ENCODE measurements at places on chromosomes 12 and 14. TPM values are rescaled to one million over a fixed set of nuclear protein-coding genes. Genes with fewer than 3 reads are reported as not detected.

- no peaks in the 10 kb centered on the region for H3K27me3 ChIP-seq
- H3K36me3 ChIP-seq = peaks cover 1% of the 10 kb centered on the region
- H3K27ac ChIP-seq = no peak overlapping the region
- H3K4me3 ChIP-seq = no peak overlapping the region
- no peaks in the 10 kb centered on the region for H3K4me1 ChIP-seq
- no peak for DNase-seq
Observed at GRCh38 chr12:90126125-90126524, 417.5 kb upstream of the ATP2B1 start.

GRCh38 chr12:57299514-57300016 lies 48.6 kb upstream of the STAC3 start:
- H3K27me3 ChIP-seq = no peaks in the 10 kb centered on the region
- DNase-seq = no peak
- no peak overlapping the region for H3K4me3 ChIP-seq
- H3K4me1 ChIP-seq = no peaks in the 10 kb centered on the region
- H3K27ac ChIP-seq = no peak overlapping the region

Gene FAM186B
- total RNA-seq = not detected

GRCh38 chr12:10025236-10025635 lies 5.2 kb upstream of the CLEC9A start:
- no peak for DNase-seq
- peaks cover 18% of the 10 kb centered on the region for H3K27me3 ChIP-seq
- H3K4me1 ChIP-seq = no peaks in the 10 kb centered on the region
- no peak overlapping the region for H3K27ac ChIP-seq
- H3K36me3 ChIP-seq = no peaks in the 10 kb centered on the region

DNA sequence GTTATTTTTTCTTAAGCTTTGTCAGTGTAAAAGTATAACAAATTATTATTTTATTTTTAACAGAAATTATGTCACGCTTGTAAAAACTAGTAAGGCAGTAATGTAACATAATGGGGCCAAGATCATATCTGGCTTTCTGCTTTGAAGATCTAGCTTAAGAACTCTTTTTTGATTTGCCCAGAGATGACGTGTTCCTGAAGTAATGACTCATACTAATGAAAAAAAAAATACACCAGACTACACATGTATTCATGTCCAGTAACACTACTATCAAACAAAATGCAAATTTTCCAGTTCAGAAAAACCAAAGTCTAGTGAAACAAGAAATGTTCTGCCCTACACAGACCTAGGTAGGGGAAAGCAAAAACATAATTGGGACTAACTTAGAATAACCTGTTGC lies 432.2 kb upstream of the ATXN7L3B start:
- H3K27ac ChIP-seq = no peak overlapping the region
- H3K27me3 ChIP-seq = no peaks in the 10 kb centered on the region
- H3K36me3 ChIP-seq = no peaks in the 10 kb centered on the region
- no peak overlapping the region for H3K4me3 ChIP-seq
- no peak for DNase-seq

Gene SELPLG
- total RNA-seq = 148 TPM

- no peak overlapping the region for H3K4me3 ChIP-seq
- no peaks in the 10 kb centered on the region for H3K36me3 ChIP-seq
- no peak overlapping the region for H3K27ac ChIP-seq
- H3K27me3 ChIP-seq = peaks cover 14% of the 10 kb centered on the region
Observed at GRCh38 chr12:110913119-110914056, 7.0 kb downstream of the MYL2 start.

Gene DDX23
- 157 TPM for total RNA-seq

DNA sequence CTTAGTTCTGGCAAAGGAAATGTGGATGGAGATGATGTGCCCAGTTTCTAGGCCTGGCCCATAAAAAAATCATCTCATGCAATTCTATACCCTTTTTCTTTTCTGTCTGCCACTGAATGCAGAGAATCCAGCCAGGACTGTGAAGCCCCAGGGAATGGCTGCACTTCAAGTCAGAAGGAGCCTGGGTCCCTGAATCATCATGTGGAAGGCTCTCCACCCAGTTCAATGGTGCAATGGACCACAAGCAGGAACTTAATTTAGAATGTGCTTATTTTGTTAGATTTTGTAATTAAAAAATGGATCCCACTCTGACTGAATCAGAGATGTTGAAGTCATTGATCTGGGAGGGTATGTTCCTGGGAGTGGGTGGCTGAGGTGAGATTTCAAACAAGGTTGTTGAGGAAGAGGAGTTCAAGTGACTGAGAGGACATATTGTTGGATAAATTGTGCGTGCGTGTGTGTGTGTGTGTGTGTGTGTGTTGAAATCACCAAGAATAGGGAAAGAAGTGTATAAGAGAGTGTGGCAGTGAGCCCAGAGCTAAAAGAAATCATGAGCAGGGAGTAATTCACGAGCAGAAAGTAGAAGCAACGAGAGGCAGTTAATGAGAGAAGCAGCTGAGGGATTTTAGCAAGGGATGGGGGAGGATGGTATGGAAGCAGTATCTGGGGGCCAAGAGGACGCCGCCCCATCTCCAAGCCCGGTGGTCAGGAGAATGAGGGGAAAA lies 125.4 kb downstream of the TMX1 start:
- H3K4me1 ChIP-seq = no peaks in the 10 kb centered on the region
- no peaks in the 10 kb centered on the region for H3K36me3 ChIP-seq
- no peak overlapping the region for H3K27ac ChIP-seq
- DNase-seq = no peak
- H3K4me3 ChIP-seq = no peak overlapping the region

GRCh38 chr14:23550812-23551265 lies 726 bp downstream of the ZFHX2 start:
- H3K36me3 ChIP-seq = no peaks in the 10 kb centered on the region
- no peaks in the 10 kb centered on the region for H3K27me3 ChIP-seq
- H3K4me1 ChIP-seq = peaks cover 11% of the 10 kb centered on the region
- no peak overlapping the region for H3K4me3 ChIP-seq
- DNase-seq = no peak
- H3K27ac ChIP-seq = peak overlapping the region; percentile 84

DNA sequence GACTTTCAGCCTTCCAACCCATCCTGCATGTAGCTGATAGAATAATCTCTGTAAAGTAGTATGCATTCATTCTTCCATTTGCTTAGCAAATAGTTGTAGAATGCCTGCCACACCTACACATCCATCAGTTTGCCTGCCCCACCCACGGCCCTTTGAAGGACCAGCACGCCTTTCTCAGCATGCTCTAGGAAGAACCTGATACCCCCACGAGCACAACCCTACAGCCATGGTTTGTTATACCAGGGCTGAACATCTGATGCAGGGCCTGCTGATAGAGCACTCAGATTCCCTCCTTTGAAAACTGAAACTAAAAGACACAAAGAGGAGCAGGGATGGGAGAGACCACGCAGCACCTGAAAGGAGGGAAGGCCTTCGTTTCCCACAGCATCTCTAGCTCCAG lies 205.1 kb downstream of the ANO2 start:
- H3K4me1 ChIP-seq = no peaks in the 10 kb centered on the region
- H3K27ac ChIP-seq = no peak overlapping the region
- H3K27me3 ChIP-seq = no peaks in the 10 kb centered on the region
- no peaks in the 10 kb centered on the region for H3K36me3 ChIP-seq
- DNase-seq = no peak

- no peak for DNase-seq
- H3K27ac ChIP-seq = no peak overlapping the region
Observed at GRCh38 chr14:104554088-104554607, 25.4 kb upstream of the C14orf180 start.

All from activated CD8-positive, alpha-beta memory T cell treated with anti-CD3 and anti-CD28 coated beads, Interleukin-2, amount 10 ng/mL, durations not matched to agents 7 days and 5 days (primary cell).